Progenitor cell of endocrine pancreas (in vitro differentiated cells): ENCODE measurements at places on chromosomes 5 and 9. TPM values are rescaled to one million over a fixed set of nuclear protein-coding genes. Genes with fewer than 3 reads are reported as not detected.

- H3K27ac ChIP-seq: peak overlapping the region; percentile 64
- no peaks in the 10 kb centered on the region for H3K4me1 ChIP-seq
- peaks cover 4% of the 10 kb centered on the region for H3K27me3 ChIP-seq
- H3K4me3 ChIP-seq: no peak overlapping the region
- H3K36me3 ChIP-seq: no peaks in the 10 kb centered on the region
Measured at GRCh38 chr9:130150779-130151382, 21.3 kb upstream of the NCS1 start.

DNA sequence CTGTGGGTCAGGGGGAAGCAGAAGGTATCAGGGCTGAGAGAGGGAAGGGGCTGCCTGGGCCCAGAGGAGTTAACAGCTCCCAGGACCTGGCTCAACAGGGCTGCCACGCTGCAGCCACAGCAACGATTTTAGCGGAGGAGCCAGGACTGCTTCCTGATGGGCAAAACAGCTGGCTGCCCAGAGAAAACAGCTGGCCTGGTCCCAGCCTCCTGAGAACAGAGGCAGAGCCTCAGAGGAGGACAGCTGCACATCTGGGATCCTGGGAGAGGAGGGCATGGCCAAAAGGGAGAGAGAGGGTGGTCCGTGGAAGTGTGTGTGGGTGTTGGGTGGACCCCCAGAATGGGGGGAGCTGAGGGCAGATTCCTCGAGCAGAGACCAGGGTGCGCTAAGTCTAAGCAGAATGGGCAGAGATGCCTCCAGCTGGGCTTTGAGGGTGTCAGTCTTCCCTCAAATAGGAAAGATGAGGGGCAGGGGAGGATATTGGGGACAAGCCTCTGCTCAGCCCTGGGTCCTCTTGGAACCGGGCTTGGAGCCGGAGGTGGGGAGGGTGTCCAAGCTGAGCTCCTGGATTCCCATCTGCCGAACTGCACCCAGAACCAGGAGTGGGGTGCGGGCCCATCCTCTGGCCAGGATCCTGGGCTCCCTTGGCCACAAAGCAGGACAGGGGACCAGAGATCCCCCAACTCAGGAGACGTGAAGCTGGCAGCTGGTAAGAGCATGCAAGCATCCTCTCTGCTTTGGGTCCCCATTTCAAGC, 9.1 kb upstream of the CERCAM start:
- no peak overlapping the region for H3K4me3 ChIP-seq
- H3K27me3 ChIP-seq: peaks cover 55% of the 10 kb centered on the region
- H3K27ac ChIP-seq: no peak overlapping the region
- H3K36me3 ChIP-seq: no peaks in the 10 kb centered on the region
- H3K4me1 ChIP-seq: peaks cover 15% of the 10 kb centered on the region

DNA sequence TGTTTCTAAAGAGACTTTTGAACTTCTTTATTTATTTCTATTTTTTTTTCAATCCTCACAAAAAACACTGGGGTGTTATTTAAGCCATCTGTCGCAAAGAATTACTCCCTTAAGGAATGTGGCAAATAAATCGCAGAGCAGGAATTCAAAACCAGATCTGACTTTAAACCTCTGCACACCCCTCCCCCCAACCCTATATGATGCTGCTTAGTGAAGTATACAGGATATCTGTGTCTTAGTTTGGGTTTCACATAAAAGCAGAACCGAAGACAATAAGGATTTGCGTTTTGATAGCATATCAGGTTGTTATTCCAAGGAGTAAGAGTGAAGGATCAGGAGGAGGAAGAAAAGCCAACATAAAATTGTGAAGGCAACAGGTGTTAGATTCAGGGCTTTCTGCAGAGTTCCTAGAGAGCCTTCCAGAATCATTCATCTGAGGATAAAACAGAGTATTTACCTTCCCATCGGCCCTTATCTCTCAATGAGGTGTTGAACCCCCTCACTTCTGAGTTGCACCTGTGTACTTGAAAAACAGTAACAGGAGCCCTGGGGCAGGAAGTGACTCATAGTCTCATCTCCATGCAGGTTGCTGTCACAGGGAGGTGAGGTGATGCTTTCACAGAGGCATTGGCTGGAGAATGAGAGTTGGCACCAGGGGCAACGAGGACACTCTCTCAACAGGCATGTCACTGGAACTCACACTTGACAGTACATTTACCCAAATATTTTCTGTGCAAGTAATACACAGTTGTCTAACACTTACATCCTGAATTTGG, 33.5 kb upstream of the DMRT3 start:
- H3K36me3 ChIP-seq: peaks cover 3% of the 10 kb centered on the region
- no peak for DNase-seq
- H3K4me1 ChIP-seq: peaks cover 5% of the 10 kb centered on the region

The CSF1R gene
- total RNA-seq: not detected in 2 replicates

The MELK gene
- 24.0 and 27.9 TPM in 2 replicates for total RNA-seq

DNA sequence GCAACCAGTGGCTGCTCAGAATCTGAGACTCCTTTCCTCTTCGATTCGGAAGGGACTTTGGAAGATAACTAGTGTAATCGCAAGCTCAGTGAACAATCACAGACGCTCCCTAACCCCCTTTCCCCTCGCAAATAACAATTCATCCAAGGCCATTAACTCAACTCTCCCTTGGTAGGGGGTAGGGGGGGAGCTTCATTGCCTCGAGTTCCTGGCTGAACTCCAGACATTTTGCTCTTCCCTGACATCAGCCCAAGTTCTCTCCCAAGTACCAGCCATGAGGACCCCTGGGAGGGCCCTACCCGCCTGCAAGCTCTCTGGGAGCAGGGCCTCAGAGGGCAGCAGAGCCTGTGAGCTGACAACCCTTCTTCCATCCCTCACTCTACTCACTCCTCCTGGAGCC, 8.4 kb downstream of the FAM163B start:
- H3K4me3 ChIP-seq: no peak overlapping the region
- no peak for DNase-seq
- H3K4me1 ChIP-seq: peaks cover 3% of the 10 kb centered on the region
- H3K36me3 ChIP-seq: peaks cover 1% of the 10 kb centered on the region
